ENCODE measurements at places on chromosomes 16 and 17. TPM values are rescaled to one million over a fixed set of nuclear protein-coding genes. Genes with fewer than 3 reads are reported as not detected.

- DNase-seq: no peak
- peak overlapping the region; percentile 79 for H3K4me3 ChIP-seq
- peaks cover 32% of the 10 kb centered on the region for H3K36me3 ChIP-seq
- peak overlapping the region; percentile 94 for H3K27ac ChIP-seq
- H3K27me3 ChIP-seq: no peaks in the 10 kb centered on the region
Observed at GRCh38 chr17:60077672-60078519, 825 bp downstream of the HEATR6 start.

GRCh38 chr17:67121316-67121891, 77.0 kb downstream of the CACNG1 start:
- H3K27ac ChIP-seq: no peak overlapping the region
- peaks cover 18% of the 10 kb centered on the region for H3K4me1 ChIP-seq
- H3K36me3 ChIP-seq: peaks cover 67% of the 10 kb centered on the region
- no peak overlapping the region for H3K4me3 ChIP-seq

- no peak overlapping the region for H3K27ac ChIP-seq
- H3K36me3 ChIP-seq: no peaks in the 10 kb centered on the region
- H3K4me3 ChIP-seq: no peak overlapping the region
- no peaks in the 10 kb centered on the region for H3K4me1 ChIP-seq
- no peak for DNase-seq
Observed at GRCh38 chr17:45768000-45768399, 16.1 kb upstream of the CRHR1 start.

Gene CUEDC1
- total RNA-seq: 43.2 TPM

Gene PLCG2
- 5.6 TPM for total RNA-seq

Gene FAM171A2
- total RNA-seq: 0.55 TPM

Gene CARD14
- 0.49 TPM for total RNA-seq

Data from left ventricle myocardium inferior (tissue), 1 donor.